ENCODE measurements at places on chromosomes 13 and 19.

DNA sequence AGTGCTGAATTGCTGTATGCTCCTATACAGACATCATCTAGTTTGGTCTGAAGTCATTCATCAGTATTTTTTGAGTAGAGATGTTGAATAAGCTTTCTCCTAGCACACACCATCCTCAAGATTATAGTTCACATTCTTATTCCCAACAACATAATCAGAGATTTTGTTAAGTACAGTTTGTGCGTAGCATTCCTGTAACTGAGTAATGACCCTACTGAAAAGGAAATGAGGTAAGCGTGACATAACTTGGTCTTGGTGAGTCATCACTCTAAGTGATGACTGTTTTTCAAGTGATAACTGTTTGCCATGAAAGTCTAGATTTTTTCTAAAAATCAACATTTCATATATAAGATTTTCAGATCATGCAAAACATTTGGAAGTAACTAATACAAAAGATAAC lies 18.5 kb upstream of the FAM216B start:
- DNase-seq = no peak

DNA sequence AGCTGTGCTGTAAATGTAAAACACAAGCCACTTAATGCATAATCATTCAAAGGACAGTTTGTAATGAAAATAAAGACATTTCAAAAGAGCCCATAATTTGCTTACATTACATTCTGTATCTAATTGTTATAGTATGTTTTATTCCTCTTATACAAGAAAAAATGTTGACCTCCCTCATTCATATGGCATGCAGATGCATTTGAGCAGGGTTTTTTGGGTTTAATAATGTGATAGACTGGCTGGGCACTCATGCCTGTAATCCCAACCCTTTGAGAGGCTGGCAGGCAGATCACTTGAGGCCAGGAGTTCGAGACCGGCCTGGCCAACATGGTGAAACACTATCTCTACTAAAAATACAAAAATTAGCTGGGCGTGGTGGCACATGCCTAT lies 11.6 kb upstream of the ARL11 start:
- no peak for DNase-seq

GRCh38 chr19:42115219-42115618 lies 17.0 kb downstream of the POU2F2 start:
- no peak for DNase-seq

GRCh38 chr19:43290568-43291359 lies 21.4 kb upstream of the PSG9 start:
- no peak for DNase-seq

GRCh38 chr13:34657716-34658115 lies 284.4 kb upstream of the NBEA start:
- DNase-seq = no peak

DNA sequence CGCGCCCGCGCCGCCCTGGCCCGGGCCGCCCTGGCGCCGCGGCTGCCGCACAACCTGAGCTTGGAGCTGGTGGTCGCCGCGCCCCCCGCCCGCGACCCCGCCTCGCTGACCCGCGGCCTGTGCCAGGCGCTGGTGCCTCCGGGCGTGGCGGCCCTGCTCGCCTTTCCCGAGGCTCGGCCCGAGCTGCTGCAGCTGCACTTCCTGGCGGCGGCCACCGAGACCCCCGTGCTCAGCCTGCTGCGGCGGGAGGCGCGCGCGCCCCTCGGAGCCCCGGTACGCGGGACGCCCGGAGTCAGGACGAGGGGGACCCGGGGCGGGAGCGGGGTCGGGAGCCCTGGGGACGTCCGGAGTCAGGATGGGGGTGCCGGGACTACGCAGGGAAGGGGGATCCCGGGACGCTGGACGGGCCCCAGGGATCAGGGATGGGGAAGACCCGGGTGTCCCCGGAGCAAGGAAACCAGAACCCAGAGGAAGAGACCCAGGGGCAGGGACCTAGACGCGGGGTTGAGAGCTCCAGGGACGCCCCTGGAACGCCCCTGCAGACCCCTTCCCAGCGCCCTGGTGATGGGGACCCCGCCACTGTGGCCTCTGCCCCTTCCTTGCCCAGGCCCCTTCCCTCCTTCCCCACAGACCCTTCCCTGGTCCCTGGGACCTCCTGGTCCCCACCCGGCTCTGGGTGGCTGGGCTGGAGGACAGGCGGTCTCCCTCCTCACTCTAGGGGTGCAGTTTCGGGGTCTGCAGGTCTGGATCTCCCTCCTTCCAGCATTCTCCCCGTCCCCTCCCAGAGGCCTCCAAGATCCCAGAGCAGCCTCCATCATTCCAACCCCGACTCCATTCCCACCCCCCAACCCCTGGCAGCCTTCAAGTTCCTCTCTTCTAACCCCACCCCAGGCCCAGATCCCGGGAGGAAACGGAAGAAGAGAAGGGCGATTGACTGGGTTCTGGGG lies 645 bp downstream of the GRIN3B start:
- no peak for DNase-seq

- DNase-seq = no peak
Measured at GRCh38 chr19:50580240-50580639, 12.0 kb upstream of the LRRC4B start.

DNA sequence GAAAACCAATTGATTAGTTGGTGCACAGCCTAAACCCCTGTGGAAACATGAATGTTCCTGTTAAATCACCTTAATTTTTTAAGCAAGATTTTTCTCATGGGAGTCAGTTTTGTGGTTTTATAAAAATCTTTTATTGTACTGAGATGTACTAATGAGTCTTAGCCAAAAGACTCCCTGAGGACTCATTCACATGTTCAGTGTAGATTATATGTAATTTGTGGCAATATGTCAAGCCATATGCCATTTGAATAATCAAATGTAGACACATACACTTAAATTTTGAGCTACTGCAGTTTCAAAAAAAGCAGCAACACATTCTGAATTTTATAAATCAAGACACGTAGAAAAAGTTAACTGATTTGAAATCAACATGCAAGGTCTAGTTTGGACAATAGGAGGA lies 395.2 kb downstream of the MYO16 start:
- DNase-seq = no peak

- peak; percentile 78 for DNase-seq
Measured at GRCh38 chr19:20167020-20167644, at the start of gene ZNF486. Gene ZNF486 (plus strand): TSS chr19:20167214. CDS start chr19:20167331, 117 bp downstream.

GRCh38 chr13:31367410-31367809 lies 167.6 kb downstream of the B3GLCT start:
- no peak for DNase-seq

DNA sequence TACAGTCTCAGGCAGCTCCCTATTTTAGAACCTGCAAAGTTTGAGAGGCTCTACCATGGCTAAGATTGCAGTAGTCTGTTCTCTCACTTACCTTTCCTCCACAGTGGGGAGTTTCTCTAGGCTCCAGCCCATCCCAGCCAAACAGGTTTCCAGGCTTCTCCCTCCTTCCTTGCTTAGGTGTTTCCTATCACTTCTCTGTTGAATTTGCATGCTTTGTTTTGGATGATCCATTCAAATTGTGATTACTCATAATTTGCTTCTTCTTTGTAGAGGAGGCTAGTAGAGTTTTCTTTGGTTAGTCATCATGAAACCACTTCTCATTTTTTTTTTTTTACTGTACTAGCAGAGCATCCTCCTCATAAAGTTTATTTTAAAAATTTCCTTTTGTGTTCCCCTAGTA lies 1242.2 kb upstream of the MIR17HG start:
- no peak for DNase-seq

DNA sequence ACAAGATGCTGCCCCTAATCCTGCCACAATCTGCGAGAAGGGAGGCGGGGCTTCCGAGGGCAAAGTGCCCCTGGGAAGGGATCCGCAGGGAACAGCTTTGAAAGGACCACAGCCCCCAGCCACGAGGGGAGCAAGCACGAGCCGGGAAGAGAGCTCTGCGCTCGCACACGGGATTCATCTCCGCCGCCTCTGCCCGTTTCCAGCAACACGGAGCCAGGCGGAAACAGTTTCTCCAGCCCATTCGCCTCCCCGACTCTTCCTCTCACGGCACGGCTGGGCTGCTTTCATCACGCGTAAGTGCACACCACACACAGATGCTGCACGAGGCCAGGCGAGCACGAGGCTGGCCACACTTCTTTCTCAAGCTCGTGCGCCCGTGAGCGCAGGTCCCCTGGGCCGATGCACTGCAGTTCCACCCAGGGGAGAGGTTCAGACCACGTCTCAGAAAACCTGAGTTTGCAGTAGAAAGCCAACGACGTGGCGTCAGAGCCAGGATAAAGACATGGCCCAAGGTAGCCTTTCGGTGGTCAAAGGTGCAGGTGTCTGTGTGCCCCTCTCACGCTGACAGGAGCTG lies 33.6 kb downstream of the NAXD start:
- no peak for DNase-seq

- DNase-seq = no peak
Measured at GRCh38 chr13:30567072-30567471, 50.6 kb upstream of the USPL1 start.

GRCh38 chr13:34578471-34578870 lies 363.6 kb upstream of the NBEA start:
- DNase-seq = no peak

DNA sequence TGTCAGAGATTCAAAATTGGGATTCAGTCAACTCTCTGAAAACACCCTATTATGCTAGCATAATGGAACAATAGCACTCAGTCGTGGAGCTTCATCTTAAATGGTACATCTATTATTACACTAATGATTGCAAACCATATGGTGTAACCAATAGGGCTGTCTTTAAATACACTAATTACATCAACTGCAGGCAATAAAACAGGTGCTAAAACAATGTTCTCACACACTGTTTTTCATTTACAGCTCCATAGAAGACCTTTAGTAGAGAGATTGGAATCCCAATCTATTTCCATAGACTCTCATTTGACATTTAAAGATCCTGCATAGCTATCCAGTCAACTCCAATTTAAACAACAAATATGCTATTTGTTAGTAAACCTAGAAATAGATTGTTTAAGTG lies 1917.4 kb downstream of the OLFM4 start:
- no peak for DNase-seq
